ENCODE measurements at places on chromosomes 11 and 22.

DNA sequence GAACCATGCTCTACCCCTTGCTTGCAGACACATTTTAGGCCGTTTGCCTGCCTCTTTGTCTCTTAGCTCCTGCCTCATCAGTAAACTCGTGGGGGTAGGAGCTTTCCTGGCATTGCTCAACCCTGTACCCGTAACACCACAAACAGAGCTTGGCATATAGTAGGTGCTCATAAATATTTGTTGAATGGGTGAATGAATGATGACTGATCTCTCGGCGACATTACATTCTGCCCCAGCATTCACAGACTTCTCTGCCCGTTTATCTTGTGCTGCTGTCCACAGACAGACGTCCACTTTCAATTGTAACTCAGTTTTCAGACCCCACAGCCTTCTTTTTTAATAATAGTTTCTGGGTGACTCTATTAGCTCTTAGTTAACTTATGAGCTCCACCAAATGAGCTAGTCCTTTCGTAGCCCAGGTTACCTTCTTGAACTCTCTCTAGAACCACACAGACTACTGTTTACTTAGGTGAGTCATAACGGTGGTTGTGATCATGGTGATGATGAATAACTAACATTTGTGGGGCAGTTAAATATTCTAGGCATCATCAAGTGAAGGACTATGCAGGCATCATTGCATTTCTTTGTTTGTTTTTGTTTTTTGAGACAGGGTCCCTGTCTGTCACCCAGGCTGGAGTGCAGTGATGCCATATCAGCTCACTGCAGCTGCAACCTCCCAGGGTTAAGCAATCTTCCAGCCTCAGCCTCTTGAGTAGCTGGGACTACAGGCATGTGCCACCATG lies 188.4 kb downstream of the ADAMTS15 start:
- no peak for DNase-seq

- peak; percentile 73 for DNase-seq
Measured at GRCh38 chr11:122743949-122744348, 88.4 kb downstream of the UBASH3B start.

GRCh38 chr22:22942511-22943329 lies 55.1 kb downstream of the IGLL5 start:
- DNase-seq, result peak; percentile 74

- DNase-seq, result no peak
Measured at GRCh38 chr11:95912902-95913560, 10.9 kb downstream of the MTMR2 start.

DNA sequence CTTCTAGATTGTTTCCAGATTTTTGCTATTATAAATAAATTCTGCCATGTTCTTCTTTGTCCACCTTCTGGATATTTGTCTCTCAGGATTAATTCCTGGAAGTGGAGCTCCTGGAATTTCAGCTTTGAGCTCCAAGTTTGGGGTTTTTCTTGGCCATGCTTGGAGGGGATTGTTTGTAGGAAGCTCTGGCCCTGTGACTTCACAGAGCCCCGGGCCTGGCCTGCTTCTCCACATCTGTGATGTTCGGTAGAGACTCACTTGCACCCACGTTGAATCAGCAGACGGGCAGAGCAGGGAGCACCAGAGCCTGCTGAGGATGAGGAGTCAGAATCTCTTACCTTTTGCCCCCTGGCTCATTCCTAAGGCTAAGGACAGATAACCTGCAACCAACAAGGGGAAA lies 35.7 kb downstream of the LRRC32 start:
- no peak for DNase-seq
